Nephron progenitor cell (in vitro differentiated cells): ENCODE measurements at places on chromosomes 16 and 17.

GRCh38 chr17:33802349-33803198, 452.5 kb upstream of the CCL2 start:
- peaks cover 25% of the 10 kb centered on the region for H3K27me3 ChIP-seq
- H3K4me1 ChIP-seq = no peaks in the 10 kb centered on the region
- no peak overlapping the region for H3K4me3 ChIP-seq
- H3K27ac ChIP-seq = no peak overlapping the region
- H3K36me3 ChIP-seq = no peaks in the 10 kb centered on the region

DNA sequence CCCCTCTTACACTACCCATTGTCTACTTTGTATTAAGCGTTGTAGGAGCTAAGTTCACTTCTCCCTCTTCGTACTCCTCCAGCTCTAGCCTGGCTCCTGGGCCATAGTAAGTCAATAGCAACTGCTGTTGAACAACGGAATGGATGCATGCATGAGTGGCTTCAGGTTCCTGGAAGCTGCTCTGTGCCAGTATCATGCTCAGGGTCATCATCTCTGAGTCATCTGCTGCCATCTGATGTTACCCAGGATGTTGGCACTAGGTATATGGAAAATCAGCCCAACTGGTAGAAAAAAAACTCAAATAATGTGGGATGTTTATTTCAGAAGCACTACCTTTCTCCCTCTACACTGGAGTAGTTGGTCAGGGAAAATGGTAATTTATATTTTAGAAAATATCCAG, 536.8 kb downstream of the NPIPA7 start:
- no peak overlapping the region for H3K4me3 ChIP-seq
- no peak overlapping the region for H3K27ac ChIP-seq
- no peak for DNase-seq

DNA sequence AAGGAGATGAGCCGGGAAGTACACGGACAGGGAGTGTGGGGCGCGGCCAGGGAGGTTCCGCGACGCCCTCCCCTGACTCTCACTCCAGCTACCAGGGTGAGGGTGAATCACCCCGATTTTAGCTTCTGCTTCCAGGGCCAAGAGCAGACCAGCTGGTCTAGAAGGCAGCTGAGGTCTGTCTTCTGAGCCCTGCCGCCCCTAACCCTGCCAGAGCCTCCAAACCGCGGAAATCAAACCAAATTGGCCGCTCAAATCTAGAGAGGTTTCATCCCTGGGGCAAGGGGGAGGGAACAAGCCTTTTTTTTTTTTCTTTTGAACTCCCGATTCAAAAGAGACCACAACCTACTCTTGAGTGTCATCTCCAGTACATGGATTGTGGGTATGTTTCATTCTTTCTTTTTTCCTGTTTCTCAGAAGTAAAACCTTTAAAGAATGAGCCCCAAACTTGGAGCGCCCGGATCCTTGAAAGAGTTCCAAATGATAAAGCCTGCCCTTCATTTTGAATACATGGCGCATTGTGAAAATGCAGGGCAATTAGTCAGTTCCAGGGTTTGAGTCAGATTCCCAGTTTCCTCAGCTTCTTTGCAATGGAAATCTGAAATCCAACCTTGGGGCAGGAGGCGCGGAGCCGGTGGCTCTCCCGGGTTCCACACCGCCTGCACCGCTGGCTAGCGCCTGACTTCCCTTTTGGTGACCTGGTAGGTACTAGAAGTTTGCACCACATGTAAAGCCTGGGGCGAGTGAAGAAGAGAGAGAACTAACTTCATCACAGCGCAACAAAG, 16.5 kb upstream of the ZFHX3 start:
- no peaks in the 10 kb centered on the region for H3K36me3 ChIP-seq
- H3K27me3 ChIP-seq = peaks cover 94% of the 10 kb centered on the region
- peak overlapping the region; percentile 68 for H3K4me3 ChIP-seq
- H3K27ac ChIP-seq = no peak overlapping the region
- no peak for DNase-seq

- peak overlapping the region; percentile 14 for H3K27ac ChIP-seq
- no peak for DNase-seq
- H3K4me1 ChIP-seq = peaks cover 18% of the 10 kb centered on the region
- peaks cover 6% of the 10 kb centered on the region for H3K27me3 ChIP-seq
These were observed 46.7 kb downstream of the HAPSTR1 start for GRCh38 chr16:9138021-9138680.

- H3K36me3 ChIP-seq = peaks cover 15% of the 10 kb centered on the region
- no peak overlapping the region for H3K27ac ChIP-seq
- no peak for DNase-seq
- H3K27me3 ChIP-seq = no peaks in the 10 kb centered on the region
These were observed 3.6 kb downstream of the COX10 start for GRCh38 chr17:14072881-14073280.

DNA sequence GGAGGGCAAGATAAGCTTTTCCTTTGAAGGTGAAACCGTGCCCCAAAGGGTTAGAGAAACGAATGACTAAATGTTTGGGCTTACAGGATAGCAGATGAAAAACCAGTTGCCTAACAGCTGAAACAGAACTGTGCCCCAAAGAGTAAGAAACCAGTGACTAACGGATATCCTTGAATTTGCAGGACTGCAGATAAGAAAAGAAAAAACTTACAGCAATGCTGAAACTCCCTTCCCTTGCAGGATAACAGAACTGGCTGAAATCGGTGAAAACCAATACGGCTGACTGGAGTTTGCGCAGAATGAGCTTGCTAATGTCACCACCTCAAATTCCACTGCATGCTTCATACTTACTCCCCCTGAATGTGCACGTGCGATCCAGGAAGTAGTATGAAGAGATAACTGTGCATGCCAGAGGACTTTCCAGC, 175.2 kb upstream of the NLRP1 start:
- peaks cover 21% of the 10 kb centered on the region for H3K4me1 ChIP-seq
- no peaks in the 10 kb centered on the region for H3K36me3 ChIP-seq
- no peak overlapping the region for H3K4me3 ChIP-seq
- H3K27ac ChIP-seq = no peak overlapping the region

GRCh38 chr17:41462705-41463104, 4.5 kb downstream of the KRT32 start:
- H3K4me1 ChIP-seq = peaks cover 4% of the 10 kb centered on the region
- H3K27ac ChIP-seq = no peak overlapping the region
- no peak for DNase-seq

- H3K4me1 ChIP-seq = peaks cover 41% of the 10 kb centered on the region
- H3K27me3 ChIP-seq = peaks cover 18% of the 10 kb centered on the region
- DNase-seq = no peak
- H3K27ac ChIP-seq = peak overlapping the region; percentile 40
- peak overlapping the region; percentile 22 for H3K4me3 ChIP-seq
- H3K36me3 ChIP-seq = peaks cover 12% of the 10 kb centered on the region
These were observed 381.8 kb downstream of the SOX9 start for GRCh38 chr17:72502371-72503341.

DNA sequence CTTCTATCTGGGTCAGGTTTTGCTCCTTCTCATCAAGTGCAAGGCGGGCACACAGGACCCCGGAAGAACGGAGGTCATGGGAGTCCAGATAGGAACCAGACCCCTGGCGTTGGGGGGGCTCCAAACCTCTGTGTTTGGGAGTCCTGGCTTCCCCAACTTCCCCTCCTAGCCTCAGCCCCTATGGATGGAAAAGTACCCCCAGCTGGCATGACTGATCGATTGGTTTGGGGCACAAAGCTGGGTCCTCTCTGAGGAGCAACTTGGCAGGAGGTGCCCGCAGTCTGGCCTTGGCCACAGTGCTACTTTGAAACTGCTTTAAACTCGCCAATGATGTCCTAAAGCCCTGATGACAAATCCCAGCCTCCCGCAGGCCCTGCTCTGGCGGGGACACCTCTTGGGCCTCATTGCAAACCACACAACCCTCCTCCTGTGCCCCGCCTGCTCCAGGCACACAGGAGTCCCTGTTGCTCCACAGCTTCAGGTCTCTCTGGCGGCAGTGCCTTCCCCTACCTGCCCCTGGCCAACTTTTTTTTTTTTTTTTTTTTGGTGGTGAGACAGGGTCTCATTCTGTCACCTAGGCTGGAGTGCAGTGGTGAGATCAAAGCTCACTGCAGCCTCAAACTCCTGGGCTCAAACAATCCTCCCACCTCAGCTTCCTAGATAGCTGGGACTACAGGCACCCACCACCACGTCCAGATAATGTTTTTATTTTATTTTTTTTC, 38.0 kb upstream of the SNN start:
- peaks cover 42% of the 10 kb centered on the region for H3K4me1 ChIP-seq
- H3K27me3 ChIP-seq = peaks cover 26% of the 10 kb centered on the region
- no peak for DNase-seq
- H3K27ac ChIP-seq = no peak overlapping the region
- no peak overlapping the region for H3K4me3 ChIP-seq

DNA sequence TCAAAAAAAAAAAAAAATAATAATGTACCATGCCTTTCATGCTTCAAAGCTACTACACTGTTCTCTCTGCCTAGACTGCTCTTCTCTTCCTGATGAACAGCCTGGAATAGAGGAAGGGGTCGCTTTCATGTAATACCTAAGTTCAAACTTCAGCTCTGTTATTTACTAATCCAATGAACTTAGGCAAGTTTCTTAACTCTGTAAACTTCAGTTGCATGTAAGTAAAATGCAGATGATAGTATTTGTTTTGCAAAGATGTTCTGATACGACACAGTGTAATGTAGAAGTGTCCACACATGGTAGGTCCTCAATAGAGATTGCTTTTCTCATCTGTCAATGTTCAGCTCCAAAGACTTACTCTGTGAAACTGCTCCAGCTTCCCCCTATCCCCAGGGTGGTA, 6.6 kb downstream of the COA3 start:
- no peak overlapping the region for H3K4me3 ChIP-seq
- DNase-seq = no peak
- peaks cover 37% of the 10 kb centered on the region for H3K27me3 ChIP-seq
- peaks cover 11% of the 10 kb centered on the region for H3K4me1 ChIP-seq
- no peak overlapping the region for H3K27ac ChIP-seq

- H3K36me3 ChIP-seq = no peaks in the 10 kb centered on the region
- no peaks in the 10 kb centered on the region for H3K4me1 ChIP-seq
- DNase-seq = no peak
These were observed 32.3 kb upstream of the TAOK1 start for GRCh38 chr17:29357821-29358232.

- H3K27ac ChIP-seq = peak overlapping the region; percentile 71
- H3K36me3 ChIP-seq = peaks cover 79% of the 10 kb centered on the region
- no peaks in the 10 kb centered on the region for H3K27me3 ChIP-seq
- DNase-seq = no peak
These were observed 26.8 kb downstream of the LITAFD start for GRCh38 chr16:8908810-8909468.

- peaks cover 10% of the 10 kb centered on the region for H3K36me3 ChIP-seq
- no peak overlapping the region for H3K4me3 ChIP-seq
- H3K27ac ChIP-seq = no peak overlapping the region
These were observed 591.1 kb upstream of the C16orf82 start for GRCh38 chr16:26475596-26475995.

DNA sequence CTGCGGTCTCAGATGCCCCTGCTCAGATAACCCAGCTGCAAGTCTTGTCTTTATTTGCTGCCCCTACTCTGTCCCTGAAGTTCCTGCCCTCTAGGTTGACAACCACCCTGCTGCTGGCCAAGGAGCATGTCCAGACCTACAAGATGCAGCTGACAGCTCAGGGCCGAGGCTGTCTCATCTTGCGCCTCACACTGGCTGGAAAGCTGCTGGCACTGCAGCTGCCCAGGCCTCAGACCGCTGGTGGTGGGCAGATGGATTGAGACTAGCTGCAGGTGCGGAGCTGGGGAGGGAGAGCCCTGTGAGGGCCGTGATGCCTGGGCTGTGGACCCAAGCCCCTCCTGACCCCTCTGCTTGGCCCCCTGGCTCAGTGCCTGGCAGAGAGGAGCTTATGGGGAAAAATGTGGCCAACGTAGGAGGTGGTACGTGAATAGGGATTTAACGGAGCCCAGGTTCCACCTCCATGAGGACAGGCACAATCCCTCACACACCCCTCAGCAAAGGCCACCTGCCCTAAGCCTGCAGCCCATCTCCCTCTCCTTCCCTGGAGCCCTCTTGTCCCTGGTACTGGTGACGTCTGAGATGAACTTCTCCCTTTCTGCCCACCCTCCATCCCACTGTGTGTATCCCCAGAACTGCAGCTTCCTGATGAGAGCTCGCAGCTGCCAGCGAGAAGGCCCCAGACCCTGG, 8.3 kb upstream of the GALK1 start:
- peaks cover 55% of the 10 kb centered on the region for H3K4me1 ChIP-seq
- H3K27ac ChIP-seq = peak overlapping the region; percentile 94
- H3K4me3 ChIP-seq = no peak overlapping the region
- peaks cover 7% of the 10 kb centered on the region for H3K27me3 ChIP-seq

DNA sequence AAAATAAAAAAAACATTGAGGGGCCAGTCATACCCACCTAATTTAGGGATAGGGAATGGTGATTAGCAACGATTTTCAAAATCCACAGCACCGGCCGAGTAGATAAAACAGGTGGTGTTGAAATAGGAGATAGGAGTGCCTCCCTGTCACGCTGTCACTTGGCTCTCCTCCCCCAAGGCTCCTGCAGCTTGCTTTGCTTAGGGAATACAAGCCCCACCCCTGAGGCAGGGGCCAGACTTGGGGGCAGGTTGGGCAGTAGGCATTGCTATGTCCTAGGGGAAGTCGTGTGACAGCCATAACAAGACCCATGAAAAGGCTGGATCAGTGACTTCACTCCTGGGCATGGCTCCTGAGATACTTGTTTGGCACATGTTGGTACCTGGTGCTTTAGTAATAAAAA, 25.8 kb downstream of the POLR2A start:
- H3K27me3 ChIP-seq = no peaks in the 10 kb centered on the region
- no peak for DNase-seq
- H3K27ac ChIP-seq = no peak overlapping the region
- H3K4me1 ChIP-seq = no peaks in the 10 kb centered on the region

DNA sequence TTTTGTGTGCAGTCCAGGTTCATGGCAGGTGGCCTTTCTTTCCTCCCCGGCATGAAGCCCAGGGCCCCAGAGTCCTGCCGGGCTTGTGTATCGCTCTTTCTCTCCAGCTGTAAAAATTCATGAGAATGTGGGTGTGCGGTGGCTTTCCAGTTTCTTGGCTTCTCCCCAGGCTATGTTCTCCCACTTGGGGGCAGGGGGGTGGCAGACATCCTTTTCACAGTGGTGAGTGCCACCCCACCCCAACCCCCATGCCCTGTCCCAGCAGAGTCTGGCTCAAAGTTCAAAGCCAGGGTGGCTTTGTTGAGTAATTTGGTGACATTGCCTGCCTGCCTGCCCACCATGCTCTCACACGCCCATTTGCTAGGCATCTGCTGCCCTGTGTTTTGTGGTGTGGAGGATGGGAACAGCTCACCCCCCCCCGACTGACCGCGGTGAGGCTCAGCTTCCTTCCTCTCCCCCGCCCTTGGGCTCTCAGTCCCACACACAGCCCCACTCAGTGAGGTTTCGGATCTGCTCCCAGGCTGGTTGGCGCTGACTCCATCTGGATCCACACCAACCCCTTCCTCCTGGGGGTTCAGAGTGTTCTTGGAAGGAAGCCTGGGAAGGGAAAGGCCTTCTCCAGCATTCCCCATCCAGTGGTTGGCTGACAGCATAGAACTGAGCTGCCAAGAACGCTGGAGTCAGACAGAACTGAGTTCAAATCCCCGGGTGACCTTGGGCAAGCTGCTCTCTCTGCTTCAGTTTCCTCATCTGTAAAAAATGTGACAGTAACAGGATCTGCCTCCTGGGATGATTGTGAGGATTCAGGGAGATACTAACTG, 36.0 kb downstream of the CHD9 start:
- DNase-seq = no peak
- peak overlapping the region; percentile 64 for H3K27ac ChIP-seq
- no peaks in the 10 kb centered on the region for H3K27me3 ChIP-seq
- H3K4me3 ChIP-seq = peak overlapping the region; percentile 79
- peaks cover 5% of the 10 kb centered on the region for H3K36me3 ChIP-seq

- H3K36me3 ChIP-seq = no peaks in the 10 kb centered on the region
- H3K27ac ChIP-seq = no peak overlapping the region
- peaks cover 25% of the 10 kb centered on the region for H3K27me3 ChIP-seq
- H3K4me3 ChIP-seq = no peak overlapping the region
- no peak for DNase-seq
- H3K4me1 ChIP-seq = peaks cover 43% of the 10 kb centered on the region
These were observed 57.7 kb upstream of the MAP3K14 start for GRCh38 chr17:45374501-45374900.
